COR-L47 (cell line): ENCODE measurements at places on chromosomes 11 and 22.

- DNase-seq: no peak
These were observed 10.8 kb upstream of the PDGFB start for GRCh38 chr22:39255449-39256185.

DNA sequence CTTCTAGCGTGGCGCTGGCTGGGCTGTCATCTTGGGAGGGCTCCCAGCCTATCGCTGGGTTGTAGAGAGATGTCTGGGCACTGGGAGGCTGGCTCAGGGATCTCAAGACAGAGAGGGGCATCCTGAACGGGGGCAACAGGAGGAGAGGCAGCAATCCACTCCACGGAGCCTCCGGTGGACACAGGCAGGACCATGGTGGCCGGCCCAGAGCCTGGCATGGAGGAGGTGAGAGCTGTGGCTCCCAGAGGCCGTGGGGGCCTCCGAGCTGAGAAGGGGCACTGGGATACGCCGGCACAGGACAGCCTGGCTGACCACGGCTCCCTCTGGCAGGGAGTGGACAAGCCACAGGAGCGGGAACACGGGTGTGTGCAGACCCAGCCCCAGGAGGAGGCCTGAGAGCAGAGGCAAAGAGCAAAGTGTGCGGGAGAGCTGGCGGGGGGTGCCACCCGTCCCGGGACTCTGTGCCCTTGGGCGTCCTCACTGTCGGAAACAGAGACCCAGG is 9.1 kb downstream of the MRGPRF start:
- no peak for DNase-seq

DNA sequence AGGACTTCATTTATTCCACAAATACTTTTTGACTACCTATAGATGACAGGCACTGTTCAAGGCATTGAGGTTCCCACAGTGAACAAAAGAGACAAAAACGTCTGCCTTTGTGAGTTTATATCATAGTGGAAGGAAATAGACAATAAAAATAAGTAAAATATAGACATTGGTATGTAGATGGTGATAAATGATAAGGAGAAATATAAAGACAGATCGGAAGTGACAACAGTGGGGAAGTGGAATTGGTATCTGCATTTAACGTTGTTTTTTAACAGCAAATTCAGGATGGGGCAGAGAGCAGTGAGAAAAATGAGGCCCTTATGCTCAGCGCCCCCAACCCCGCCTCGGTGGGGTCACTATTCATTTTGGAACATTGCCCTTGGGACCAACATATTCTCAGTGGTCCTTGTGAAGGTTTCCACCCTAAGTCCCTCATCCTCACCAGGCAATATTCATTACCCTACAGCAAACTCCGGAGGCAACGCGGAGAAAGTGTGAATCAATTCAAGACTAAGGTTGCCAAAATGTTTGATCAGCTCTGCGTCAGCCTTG is 627 bp upstream of the PEX26 start:
- DNase-seq: no peak

DNA sequence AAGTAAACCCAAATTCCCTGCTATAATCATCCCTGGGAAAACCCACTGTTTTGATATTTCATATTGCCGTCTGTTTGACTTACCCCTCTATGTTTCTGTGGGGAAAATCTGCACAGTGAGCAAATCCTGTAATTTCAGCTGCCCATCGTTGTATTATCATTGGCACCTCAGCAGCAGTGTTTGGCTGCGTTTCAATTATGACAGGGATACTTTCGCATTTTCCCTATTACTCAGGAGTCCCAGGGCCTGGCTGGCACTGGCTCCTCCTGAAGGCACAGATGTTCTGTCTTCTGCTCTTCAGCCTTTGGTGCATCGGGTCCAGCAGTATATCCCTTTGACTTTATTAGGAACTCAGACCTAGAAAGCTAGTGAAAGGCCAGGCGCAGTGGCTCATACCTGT is 12.2 kb upstream of the MMP12 start:
- peak; percentile 26 for DNase-seq

DNA sequence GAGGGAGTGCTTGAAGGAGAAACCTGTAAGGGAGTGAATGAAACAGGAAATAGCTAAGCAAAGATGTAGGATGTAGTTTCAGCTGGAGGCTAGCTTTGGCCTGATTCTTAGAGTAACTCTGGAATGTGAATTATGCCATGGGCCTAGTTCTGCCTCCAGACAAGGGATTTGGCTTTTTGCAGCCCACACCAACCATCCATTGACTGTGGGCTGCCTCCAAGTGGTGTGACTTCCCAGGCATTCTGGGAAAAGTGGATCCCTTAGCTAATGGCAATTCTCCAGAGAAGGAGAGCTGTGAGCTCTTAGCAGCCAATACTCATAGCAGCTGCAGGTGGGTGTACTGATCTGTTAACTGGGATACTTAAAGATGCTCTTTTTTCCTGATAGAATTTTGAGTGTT is 2.0 kb upstream of the OR9I1 start:
- no peak for DNase-seq

DNA sequence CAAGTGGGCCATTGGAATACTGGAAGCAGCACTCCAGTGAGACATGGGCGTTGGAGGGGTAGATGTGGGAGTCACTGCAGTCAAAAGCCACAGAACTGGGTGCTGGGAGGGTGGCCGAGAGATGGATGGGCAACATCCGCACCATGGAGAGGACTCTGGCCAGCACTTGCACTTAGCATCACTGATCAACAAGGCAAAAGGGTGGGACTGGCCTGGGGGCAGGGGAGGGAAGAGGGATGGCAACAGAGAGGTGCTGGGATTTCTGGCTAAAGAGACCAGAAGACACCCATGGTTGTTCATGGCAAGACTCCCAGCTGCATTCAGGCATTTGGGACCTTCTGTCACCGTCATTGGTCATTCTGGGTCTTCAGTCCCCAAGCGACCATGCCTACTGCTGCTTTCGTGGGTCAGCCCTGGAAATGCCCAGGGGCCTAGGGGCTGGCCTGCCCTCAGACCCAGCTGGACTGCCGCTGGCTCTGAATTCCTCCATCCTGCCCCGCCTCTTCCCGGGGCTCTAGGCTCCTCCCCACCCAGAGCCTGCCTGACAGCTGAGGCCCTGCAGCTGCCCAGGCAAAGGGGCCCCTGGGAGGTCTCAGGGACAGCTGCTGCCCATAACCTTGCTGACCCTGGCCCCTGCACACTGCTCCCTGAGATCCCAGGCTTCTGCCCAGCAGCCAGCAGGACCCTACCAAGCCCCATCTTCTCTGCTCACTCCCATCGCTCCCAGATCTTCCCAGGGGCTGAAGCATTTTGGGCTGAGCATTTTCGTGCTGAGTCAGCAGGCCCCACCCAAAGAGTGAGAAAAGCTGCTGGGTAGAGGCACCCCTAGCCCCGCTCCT is 13.0 kb upstream of the CDC42EP2 start:
- DNase-seq: no peak

- no peak for DNase-seq
These were observed 49.3 kb downstream of the IGLL1 start for GRCh38 chr22:23530766-23531282.

GRCh38 chr11:33742249-33742851 is 6.1 kb upstream of the CD59 start:
- no peak for DNase-seq
